ENCODE measurements at places on chromosomes 1 and 21.

DNA sequence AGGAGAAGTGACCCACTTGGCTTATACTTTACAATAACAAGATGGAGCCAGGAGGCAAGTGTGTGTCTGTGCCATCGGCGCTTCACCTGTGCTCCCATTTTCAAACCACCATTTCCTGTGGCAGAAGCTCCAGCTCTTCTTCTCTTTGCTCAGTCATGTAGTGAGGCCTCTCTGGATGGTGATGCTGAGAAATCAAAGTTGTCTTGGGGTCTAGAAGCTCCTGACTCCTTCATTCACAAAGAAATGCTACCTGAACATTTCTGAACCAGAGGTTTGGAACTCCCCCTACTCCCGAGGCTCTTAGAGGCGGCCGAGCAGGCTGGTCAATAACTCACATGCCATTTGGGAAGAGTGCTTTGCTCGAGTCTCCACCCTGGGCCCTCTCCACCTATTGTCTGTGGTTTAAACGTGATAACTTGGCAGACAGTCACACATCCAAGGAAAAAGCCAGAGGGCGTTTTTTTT, 18.0 kb downstream of the SLAMF1 start:
- DNase-seq: no peak

- DNase-seq: no peak
Observed at GRCh38 chr1:115325874-115326273, 12.2 kb downstream of the NGF start.

GRCh38 chr1:207217778-207218511, 103.5 kb upstream of the CD55 start:
- no peak for DNase-seq

DNA sequence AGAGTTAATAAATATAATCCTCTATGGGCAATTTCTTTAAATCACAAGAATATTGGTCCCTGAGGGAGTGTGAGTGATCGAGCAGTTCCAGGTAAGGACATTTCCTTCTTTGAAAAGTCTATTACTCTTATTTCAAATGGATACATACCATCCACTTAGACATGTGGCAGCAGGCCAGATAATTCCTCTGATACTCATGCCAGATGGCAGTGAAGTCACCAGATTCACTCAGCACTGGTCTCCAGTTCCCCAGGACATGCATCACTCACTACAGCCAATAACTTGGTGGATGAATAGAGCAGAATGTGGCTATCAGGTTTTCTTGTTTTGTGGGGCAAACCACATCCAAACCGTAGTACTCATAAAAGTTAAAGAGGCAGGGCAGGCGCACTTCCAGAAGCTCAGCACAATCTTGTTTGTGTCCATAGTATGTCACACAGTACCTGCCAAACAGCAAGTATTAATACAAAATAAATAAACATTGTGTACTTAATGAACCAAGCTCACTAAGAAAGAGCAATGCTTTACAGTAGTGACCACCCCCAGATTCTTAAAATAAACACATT, 74.2 kb upstream of the CD53 start:
- no peak for DNase-seq

GRCh38 chr1:187715483-187715882, 886.7 kb downstream of the PLA2G4A start:
- no peak for DNase-seq
